ENCODE measurements at places on chromosomes 12 and 14. TPM values are rescaled to one million over a fixed set of nuclear protein-coding genes. Genes with fewer than 3 reads are reported as not detected.

AQP5 gene
- polyA plus RNA-seq = not detected

GDF3 gene
- polyA plus RNA-seq = not detected

CIROP gene
- 0.07 TPM for polyA plus RNA-seq

DNA sequence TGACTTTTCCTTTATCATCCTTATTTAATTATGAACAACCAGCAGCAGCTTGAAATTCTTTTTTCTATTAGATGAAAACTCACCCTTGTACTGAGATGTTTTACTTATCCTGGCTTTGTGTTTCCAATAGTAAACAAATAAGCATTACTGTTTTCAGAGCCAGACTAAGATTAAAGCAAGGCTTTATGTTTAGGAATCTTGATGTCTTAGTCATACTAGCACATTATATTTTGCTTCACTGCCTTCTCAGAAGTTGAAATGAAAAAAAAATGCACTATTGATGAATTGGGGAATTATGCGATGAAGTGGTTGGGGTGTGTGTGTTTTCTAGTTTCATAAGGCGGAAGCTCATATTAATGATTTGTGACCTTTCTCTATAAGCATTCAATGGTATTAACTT lies 301.2 kb upstream of the E2F7 start:
- DNase-seq = no peak

DNA sequence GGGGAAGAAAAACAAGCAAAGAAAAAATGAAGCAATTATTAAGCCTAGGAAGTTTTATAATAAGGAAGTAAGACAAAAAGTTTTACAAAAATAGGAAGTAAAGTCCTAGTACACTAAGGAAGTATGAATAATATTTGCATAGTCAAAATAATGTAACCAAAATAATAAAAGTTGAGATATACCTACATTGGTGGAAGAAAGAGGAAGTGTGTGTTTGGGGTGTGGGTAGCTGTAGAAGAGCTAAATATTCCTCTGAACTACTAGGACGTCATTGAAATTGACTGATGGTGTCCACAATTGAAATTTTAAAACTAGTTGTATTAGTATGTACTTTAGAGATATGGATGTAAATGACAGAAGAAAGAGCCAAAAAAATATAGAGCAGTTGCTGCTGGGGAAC lies 228.4 kb upstream of the OTX2 start:
- DNase-seq = no peak

GRCh38 chr12:104443008-104443407 lies 13.7 kb upstream of the CHST11 start:
- no peak for DNase-seq

DNA sequence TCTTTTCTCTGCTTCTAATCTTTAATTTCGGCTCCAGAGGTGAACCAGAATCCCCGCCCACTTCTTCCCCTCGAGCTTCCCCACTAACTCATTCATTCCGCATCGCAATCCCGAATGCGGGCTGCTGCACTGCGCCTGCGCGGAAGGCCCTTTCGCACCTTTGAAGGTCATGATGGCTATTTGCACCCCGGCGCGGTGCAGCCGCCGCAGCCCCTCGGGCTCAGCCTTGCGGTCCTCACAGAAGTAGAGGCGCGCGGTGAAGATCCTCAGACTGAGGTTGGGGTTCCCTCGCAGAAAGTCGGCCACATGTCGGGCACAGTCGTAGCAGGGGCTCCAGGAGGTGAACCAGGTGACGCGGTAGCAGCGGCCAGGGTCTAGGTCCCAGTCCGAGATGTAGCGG lies 7.6 kb downstream of the AICDA start:
- DNase-seq = no peak

DNA sequence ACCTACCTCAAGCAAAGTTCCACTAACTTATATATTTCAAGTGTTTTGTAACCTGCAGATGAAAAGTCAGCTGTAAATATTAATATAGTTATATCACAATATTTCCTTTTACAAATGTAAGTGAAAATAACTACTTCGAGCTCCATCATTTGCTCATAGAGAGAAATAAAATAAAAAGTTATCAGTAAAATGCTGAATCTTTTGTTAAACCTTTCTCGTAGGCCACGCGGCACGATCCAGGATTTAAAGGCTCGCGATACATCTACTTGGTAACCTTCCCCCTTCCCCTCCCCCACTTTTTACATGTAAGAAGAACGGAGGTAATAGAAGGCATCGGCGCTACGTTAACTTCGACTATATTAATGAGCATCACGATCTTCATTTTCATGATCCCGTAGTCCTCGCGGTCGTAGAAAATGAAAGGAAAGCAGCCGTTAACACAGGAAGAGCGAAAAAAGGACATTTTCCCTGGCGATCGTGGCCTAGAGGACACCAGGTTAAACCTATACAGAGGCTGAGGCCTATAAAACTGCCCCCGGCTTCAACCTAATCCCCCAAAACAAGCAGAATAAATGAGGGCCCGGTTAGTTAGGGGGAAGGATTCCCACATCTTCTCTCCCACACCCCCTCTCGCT lies 508 bp downstream of the HNRNPC start:
- no peak for DNase-seq

DNA sequence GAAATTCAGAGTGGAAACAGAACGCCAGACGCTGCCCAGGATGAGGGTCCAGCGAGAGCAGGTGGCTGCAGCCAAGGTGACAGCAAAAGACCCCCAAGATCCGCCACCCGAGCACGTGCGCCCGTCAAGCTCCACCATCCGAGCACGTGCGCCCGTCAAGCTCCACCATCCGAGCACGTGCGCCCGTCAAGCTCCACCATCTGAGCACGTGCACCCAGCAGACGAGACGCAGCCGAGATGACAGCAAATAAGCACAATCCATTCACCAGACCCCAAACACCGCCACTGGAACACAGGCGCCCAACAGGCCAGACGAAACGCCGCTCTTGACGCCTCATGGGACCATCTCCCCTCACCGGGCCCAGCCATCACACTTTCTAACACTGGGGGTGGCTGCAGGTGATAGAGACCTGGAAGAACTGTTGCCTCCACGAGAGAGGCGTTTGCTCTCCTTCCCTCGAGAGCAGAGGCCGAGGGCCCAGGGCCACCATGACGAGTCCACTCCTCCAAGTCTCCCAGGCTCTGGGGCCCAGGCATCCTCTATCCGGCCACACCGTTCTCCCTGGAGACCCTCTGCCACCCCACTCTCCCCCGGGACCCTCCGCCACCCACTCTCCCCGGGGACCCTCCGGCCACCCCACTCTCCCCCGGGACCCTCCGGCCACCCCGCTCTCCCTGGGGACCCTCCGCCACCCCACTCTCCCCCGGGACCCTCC lies 62.1 kb upstream of the GALNT9 start:
- no peak for DNase-seq
